Stimulated activated CD4-positive, alpha-beta T cell treated with anti-CD3 and anti-CD28 coated beads, Interleukin-2, amount 100 ng/mL, for 48 hours (primary cell): ENCODE measurements at places on chromosomes 12 and 14.

DNA sequence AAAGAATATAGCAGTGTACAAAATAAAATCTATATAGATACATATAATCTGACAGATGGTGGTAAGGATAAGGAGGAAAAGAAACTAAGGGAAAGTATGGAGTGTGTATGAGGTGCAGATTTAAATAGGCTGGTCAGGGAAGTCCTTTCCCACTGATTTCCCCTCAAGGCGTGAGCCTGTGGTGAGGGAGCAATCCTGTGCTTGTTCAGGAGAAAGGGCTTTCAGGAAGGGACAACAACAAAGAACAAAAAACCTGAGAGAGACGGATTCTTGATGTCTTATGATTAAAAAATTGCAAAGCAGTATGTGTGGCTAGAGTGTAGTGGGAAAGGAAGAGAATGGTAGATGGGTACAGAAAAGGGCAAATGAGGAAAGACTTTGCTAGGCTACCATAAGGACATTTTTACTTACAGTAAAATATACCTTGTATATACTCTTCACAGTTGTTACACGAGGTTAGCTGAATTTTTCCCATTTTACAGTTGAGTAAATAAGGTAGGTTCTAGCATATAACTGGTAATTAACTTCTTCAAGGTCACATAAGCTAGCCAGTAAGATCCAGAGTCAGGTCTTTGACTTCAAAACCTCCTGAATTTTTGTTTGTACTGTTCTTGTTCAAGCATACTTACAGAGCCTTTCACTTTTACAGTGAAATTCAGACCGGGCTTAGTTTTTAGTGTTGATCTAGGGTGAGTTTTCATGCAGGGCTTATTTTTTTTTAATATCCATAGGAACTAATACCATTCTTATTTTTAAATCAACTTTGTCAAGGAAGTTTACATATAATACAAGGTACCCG is 15.6 kb downstream of the CNOT2 start:
- DNase-seq, result no peak

- no peak for DNase-seq
Measured at GRCh38 chr12:88144546-88145468, 2.7 kb downstream of the TMTC3 start.

DNA sequence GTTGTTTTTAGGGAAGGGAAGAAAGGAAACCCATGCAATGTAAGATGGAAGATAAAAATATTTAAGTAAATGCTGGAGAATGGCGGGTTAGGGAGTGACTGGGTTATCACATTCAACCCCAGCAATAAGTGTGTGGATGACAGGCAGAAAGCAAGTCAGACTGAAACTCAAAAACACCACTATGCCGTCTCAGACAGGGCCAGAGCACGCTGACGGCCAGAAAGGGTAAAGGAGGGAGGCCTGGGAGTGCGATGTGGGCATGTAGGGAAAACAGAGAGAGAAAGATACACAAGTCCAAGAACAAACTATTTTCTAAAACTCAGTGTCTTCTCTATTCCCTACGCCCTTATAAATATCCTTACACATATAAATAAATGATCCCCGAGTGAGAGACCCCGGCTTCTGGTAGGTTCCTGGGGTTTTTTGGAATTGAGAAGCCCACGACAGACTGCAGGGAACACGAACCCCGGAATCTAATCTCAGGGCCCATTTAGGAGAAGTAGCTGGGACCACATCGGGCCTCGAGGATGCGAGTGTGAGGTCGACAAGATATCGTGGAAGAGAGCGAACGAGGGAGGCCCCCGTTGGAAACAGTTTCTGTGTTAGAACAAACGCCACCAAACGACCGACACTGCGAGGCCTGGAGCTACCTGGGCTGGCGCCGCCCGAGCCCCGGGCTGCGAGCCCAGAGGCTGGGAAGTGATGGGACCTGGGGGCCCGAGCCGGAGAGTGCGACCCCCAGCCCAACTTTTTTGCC is 735 bp upstream of the OTX2 start:
- no peak for DNase-seq

GRCh38 chr14:61188978-61189808 is 91.9 kb downstream of the TMEM30B start:
- peak; percentile 29 for DNase-seq

DNA sequence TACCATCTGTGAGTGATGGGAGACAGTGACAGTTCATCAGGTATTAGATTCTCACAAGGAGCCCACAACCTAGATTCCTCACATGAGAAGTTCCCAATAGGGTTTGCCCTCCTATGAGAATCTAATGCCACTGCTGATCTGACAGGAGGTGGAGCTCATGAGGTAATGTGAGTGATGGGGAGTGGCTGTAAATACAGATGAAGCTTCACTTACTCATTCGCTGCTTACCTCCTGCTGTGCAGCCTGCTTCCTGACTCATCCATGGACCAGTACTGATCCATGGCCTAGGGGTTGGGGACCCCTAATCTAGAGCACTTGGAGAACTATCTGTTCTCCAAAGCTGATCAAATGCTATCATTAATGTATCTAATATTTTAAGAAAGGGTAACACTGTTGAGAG is 17.7 kb downstream of the CLEC2D start:
- DNase-seq, result no peak

DNA sequence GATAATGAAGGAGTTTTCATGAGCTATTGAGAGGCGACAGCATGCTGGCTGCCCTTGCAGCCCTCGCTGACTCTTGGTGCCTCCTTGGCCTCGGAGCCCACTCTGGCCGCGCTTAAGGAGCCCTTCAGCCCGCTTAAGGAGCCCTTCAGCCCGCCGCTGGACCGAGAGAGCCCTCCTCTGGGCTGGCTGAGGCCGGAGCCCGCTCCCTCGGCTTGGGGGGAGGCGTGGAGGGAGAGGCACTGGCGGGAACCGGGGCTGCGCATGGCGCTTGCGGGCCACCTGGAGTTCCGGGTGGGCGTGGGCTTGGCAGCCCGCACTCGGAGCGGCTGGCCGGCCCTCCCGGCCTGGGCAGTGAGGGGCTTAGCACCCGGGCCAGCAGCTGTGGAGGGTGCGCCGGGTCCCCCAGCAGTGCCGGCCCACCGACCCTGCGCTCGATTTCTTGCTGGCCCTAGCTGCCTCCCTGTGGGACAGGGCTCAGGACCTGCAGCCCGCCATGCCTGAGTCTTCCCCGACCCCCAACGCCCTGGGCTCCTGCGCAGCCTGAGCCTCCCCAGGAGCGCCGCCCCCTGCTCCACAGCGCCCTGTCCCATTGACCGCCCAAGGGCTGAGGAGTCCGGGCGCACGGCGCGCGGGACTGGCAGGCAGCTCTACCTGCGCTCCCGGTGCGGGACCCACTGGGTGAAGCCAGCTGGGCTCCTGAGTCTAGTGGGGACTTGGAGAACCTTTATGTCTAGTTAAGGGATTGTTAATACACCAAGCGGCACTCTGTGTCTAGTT is 20.1 kb upstream of the PAWR start:
- no peak for DNase-seq

DNA sequence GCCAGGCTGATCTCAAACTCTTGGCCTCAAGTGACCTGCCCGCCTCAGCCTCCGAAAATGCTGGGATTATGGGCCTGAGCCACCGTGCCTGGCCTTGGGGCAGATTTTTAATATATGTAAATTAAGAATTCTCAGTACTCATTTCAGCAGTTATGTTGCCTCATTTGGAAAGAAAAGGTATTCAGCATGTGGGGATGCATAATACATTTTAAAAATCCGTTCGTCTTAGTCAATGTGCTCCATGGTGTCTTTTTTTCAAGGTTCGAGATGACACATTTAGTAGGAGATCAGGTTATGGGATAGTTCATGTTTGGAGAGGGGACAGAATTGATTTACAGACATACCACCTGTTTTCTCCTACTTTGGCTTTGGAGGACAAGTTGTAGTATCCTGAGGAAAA is 10.2 kb downstream of the SYNE2 start:
- DNase-seq, result no peak

GRCh38 chr14:68111097-68111852 is 291.7 kb downstream of the RAD51B start:
- no peak for DNase-seq
